ENCODE measurements at places on chromosomes 12 and 14.

DNA sequence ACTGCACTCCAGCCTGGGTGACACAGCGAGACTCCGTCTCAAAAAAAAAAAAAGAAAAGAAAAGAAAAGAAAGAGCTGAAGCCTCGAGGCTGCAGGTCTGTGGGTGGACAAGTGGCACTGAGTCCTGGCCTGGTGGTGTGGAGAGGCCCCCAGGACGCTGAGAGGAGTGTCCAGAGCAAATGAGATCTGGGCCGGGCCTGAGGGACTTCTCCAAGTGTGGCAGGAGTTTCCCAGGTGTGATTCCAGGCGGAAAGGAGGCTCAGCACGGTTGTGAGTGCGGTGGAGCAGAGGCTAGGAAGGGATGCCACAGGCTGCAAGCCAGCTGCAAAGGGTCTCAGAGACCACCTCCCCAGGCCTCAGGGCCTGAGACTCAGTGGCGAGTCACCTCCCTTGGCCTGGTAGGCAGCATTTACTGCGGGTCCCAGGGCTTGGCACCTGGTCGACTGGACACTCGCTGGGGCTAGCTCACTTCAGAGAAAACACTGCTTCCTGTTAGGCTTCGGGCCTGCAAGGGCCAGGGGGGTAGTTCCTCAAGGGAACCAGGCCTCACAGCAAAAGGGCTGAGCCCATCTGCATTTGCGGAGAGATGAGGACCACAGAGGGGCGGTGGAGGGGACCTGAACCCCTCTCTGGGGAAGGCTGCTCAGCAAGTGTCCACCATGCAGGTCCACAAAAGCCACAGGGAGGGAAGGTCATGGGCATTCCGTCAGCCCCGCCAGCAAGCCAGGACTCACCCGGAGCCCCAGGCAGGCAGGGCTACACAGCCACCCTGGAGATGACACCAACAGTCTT, 11.7 kb downstream of the TTC7B start:
- DNase-seq = no peak

DNA sequence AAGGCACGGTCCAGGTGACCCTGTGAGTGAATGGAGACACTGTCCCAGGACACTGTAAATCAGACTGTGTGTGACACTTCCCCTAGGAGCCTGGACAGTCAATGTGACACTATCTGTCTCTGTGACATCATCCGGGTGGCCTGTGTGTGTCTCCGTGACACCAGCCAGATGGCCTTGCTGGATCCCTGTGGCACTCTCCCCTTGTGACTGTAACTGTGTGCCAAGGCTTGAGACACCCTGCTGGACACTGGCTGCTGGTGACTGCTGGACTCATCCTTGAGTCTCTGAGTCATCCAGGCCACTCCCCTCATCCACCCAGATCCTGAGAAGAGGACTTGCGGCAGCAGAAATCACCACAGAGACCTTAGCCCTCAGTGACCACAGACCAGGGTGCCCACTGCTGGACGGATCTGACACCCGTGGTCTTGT, 51.6 kb downstream of the MVK start:
- no peak for DNase-seq

GRCh38 chr14:38016497-38016896, 191.2 kb upstream of the SSTR1 start:
- DNase-seq = no peak

DNA sequence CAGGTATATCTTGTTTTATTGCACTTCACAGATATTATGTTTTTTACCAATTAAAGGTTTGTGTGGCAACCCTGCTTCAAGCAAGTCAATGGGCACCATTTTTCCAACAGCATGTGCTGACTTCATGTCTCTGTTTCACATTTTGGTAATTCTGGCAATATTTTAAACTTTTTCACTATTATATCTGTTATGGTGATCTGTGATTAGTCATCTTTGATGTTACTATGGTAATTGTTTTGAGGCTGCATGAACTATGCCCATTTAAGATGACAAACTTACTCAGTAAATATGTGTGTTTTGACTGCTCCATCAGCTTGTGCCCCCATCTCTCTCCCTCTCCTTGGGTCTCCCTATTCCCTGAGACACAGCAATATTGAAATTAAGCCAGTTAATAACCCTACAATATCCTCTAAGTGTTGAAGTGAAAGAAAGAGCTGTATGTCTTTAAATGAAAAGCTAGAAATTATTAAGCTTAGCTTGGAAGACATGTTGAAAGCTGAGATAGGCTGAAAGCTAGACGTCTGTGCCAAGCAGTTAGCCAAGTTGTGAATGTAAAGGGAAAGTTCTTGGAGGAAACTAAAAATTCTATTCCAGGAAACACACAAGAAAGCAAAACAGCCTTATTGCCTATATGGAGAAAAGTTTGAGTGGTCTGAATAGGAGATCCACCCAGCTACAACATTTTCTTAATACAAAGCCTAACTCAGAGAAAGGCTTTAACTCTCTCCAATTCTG, 365.1 kb downstream of the ATP23 start:
- DNase-seq = no peak

- no peak for DNase-seq
Observed at GRCh38 chr14:103260629-103261124, 73.4 kb upstream of the EIF5 start.

DNA sequence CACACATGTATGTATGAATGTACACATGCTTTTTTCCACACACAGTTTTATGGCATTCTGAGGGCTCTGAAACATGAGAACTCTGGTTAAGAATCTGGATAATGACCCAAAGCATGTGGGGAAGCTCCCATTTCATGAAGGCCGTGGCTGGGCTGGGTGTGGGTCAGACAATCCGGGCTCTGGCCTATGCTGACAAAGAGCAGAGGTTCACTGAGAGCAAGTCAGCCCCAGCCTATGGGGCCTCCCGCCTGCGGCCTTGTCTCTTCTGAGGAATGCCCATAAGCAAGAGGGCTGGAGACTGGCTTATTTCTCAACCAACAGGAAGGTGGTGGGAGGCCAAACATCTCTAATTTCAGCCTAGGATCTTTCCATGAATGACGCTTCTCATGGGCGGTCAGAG, 8.5 kb downstream of the MYH6 start:
- DNase-seq = no peak

GRCh38 chr12:89781156-89781555, 72.5 kb upstream of the ATP2B1 start:
- DNase-seq = no peak

DNA sequence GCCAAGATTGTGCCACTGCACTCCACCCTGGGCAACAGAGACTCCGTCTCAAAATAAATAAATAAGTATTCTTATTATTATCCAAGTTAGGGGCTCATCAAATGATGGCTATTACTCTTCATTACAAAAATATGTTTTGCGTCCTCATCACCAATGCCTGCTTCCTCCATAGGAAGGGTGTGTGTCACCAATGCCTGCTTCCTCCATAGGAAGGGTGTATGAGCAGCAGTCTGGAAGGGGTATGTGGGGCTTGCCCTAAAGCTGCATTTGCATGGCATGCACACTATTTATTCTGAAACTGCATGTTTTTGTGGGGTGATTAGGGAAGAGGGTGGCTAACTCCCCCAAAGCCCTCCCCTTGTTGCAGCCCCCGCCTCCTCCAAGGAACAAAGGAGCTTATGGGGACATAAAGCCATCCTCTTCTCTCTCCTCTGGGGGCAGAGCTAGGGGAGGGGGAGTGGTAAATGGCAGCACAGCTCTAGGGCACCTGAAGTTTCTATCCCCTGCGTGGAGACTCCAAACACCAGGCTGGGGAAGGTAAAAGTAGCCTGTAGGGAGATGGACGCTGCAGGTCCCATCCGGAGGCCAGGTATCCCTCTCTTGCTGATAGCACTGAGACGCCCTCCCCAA, 1.3 kb downstream of the CAMKK2 start:
- DNase-seq = peak; percentile 4

GRCh38 chr12:108101605-108102175, 27.4 kb upstream of the WSCD2 start:
- no peak for DNase-seq

GRCh38 chr14:33793398-33794110, 157.3 kb downstream of the EGLN3 start:
- DNase-seq = no peak

GRCh38 chr12:112809684-112810083, 18.1 kb downstream of the RPH3A start:
- no peak for DNase-seq

GRCh38 chr12:66453844-66454243, 151.6 kb downstream of the HELB start:
- DNase-seq = no peak

DNA sequence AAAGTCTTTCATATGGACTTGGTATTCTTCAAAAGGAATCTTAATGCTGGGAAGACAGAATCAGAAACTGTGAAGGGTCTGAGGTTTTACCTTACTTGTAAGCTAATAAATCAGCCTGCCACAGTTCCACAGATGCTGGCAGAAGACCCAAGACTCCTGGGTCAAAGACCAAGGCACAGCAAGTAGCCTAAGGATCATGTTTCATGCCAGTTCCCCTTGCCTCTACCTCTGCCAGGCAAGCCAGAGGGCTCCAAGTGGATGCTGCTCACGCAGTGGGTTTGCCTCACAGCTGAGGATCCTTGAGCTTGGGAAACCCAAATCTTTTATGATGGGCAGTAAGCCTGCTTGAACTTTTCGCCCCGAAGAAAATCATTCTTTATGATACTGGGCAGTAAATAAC, 15.2 kb upstream of the RXYLT1 start:
- DNase-seq = no peak

GRCh38 chr14:51262868-51263267, 22.8 kb downstream of the TMX1 start:
- DNase-seq = no peak

- DNase-seq = no peak
Observed at GRCh38 chr12:101581190-101581589, 13.6 kb upstream of the MYBPC1 start.

GRCh38 chr12:85275374-85275773, 4.6 kb upstream of the ALX1 start:
- DNase-seq = no peak

DNA sequence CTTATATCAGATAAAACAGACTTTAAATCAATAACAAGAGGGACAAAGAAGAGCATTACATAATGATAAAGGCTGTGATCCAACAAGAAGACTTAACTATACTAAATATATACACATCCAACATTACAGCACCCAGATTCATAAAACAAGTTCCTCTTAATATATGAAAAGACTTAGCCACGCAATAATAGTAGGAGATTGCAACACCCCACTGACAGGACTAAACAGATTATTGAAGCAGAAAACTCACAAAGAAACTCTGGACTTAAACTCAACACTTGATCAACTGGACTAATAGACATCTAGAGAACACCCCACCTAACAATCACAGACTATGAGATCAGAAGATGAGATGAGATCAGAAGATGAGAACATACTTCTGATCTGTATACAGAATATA, 5.7 kb upstream of the CLEC14A start:
- no peak for DNase-seq

DNA sequence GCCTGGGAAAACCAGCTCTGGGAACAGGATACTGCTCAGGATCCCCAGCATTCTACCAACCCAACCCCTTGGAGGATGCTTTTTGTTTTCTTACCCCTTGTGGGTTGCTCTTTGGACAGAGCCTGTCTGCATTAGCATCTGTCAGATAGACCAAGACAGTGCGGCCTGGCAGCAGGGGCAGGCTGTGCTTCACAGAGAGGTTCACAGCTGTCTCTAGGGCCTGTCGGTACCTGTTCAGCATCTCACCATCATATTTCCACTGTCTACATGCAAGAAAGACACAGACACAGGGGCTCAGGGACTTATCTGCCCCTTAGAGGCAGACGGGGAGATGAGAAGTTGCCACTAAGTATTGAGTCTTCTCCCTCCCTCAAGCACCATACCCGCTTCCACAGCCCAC, 21.8 kb downstream of the TEP1 start:
- no peak for DNase-seq

- no peak for DNase-seq
Observed at GRCh38 chr12:132460571-132460970, 29.4 kb upstream of the FBRSL1 start.

- no peak for DNase-seq
Observed at GRCh38 chr14:83384253-83384652, 1850.6 kb upstream of the SEL1L start.

GRCh38 chr14:98085751-98086150, 1186.2 kb downstream of the BCL11B start:
- no peak for DNase-seq

DNA sequence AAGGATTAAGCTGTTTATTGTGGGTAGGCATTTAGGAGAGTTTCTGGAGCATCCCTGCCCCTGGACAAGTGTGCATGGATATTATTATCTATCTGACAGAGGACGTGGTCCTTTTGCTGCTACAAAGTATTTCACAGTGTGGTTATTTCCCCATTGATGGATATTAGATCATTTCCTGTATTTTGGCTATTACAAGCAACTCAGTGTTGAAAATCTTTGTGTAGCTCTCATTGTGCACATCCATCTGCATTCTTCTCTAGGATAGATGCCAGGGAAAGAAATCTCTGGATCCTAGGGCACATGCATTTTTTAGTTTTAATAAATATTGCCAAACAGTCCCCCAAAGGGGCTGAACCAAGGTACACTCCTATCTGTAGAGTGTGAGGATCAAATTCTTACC, 154.3 kb upstream of the SRRM4 start:
- no peak for DNase-seq

DNA sequence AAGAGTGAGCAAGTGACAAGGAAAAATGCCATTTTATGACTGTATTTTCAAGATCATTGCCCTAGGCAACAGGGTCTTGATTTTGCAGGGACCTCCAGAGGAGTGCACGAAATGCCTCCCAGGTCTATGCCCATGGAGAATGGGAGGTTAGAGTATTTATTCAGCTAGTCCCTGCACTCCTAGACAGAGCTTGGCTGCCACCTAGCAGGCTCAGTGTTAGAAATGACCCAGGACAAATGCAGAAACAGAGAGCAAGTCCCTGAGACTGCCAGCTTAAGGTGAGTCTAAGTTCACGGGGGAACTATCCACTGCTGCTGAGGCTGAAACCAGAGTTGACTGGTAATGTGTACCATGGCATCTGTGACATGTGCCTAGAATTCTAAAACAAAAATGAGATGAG, 506.4 kb downstream of the MED13L start:
- no peak for DNase-seq

GRCh38 chr14:76810953-76811400, 1.7 kb downstream of the ANGEL1 start:
- DNase-seq = peak; percentile 26

- no peak for DNase-seq
Observed at GRCh38 chr14:93946541-93947090, 19.5 kb downstream of the FAM181A start.

- no peak for DNase-seq
Observed at GRCh38 chr12:130394906-130395305, 57.2 kb downstream of the PIWIL1 start.

GRCh38 chr12:108983227-108983626, 37.6 kb downstream of the SVOP start:
- no peak for DNase-seq

Measured in CD4-positive, alpha-beta memory T cell (primary cell).